ENCODE measurements at places on chromosomes 13 and 19. TPM values are rescaled to one million over a fixed set of nuclear protein-coding genes. Genes with fewer than 3 reads are reported as not detected.

The ZNF878 gene
- 0.77 TPM for total RNA-seq

The ZNF180 gene
- total RNA-seq: 25.4 TPM

The TEAD2 gene
- 42.2 TPM for total RNA-seq

The ZNF226 gene
- 30.9 TPM for total RNA-seq

The ADGRE3 gene
- total RNA-seq: not detected

All from hepatocyte (in vitro differentiated cells).